GM23248 (cell line): ENCODE measurements at places on chromosomes 11 and 22. TPM values are rescaled to one million over a fixed set of nuclear protein-coding genes. Genes with fewer than 3 reads are reported as not detected.

The GPR137 gene
- total RNA-seq = 20.9 and 37.6 TPM in 2 replicates

The HPX gene
- total RNA-seq = 0.22 and 1.1 TPM in 2 replicates

The CBL gene
- 7.8 and 8.6 TPM in 2 replicates for total RNA-seq

The SLC22A8 gene
- total RNA-seq = not detected in 2 replicates

The TSGA10IP gene
- 0.13 TPM in 1 of 2 replicates, not detected in the other for total RNA-seq

The HORMAD2 gene
- total RNA-seq = not detected in 2 replicates

The MOGAT2 gene
- not detected in 2 replicates for total RNA-seq

The SCGB1A1 gene
- total RNA-seq = not detected in 2 replicates

The LMO2 gene
- total RNA-seq = 0.25 TPM in 1 of 2 replicates, not detected in the other

- H3K4me1 ChIP-seq = peaks cover 9% of the 10 kb centered on the region; the same call in 1 of the 2 replicates
- H3K27me3 ChIP-seq = peaks cover 47% of the 10 kb centered on the region
- H3K27ac ChIP-seq = no peak overlapping the region
- peak; percentile 61 for DNase-seq
- H3K36me3 ChIP-seq = no peaks in the 10 kb centered on the region
Measured at GRCh38 chr11:64742087-64742888, 1.7 kb downstream of the RASGRP2 start.

GRCh38 chr11:113173126-113173525 is 141.3 kb upstream of the TTC12 start:
- H3K36me3 ChIP-seq = no peaks in the 10 kb centered on the region
- H3K4me1 ChIP-seq = no peaks in the 10 kb centered on the region
- H3K27me3 ChIP-seq = no peaks in the 10 kb centered on the region; the same call in 1 of the 2 replicates
- H3K4me3 ChIP-seq = no peak overlapping the region

DNA sequence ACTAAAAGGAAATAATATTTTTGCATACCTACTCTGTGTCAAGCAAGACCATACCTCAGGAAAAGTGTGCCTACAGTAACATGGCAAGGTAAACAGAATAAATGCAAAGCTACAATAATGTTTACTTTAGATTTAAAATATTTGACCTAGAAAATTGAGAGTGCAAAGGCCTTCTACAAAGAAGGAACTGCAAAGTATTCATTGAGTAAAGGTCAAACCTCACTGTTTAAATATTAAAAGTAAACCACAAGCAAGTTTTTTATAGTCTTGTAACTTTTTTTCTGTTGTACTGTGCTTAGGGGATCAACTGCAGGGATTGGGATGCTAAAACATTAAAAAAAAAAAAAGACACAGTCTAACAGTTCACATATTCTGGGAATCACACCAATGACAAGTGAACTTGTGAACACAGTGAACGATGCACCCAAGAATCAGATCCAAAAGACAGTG is 48.8 kb downstream of the CWF19L2 start:
- no peak overlapping the region for H3K27ac ChIP-seq
- H3K4me3 ChIP-seq = no peak overlapping the region
- no peaks in the 10 kb centered on the region for H3K4me1 ChIP-seq
- H3K27me3 ChIP-seq = no peaks in the 10 kb centered on the region

DNA sequence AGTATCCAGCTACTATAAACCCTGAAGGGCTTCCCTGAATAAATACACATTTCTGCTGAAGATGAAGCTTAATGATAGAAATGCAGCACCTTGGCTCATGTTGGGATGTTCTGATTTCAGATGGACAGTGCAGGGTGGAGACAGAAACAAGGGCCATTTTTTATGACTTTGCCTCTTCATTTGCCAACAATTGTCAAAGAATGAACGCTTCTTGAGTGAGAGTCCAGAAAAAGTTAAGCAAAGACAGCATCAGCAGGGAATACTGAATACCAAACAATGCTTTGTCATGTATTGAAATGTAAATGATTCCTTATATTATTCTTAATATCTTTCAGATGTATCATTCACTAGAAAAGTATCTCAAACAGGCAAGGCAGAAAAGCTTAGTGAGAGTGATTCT is 84.9 kb downstream of the TRPC6 start:
- H3K27me3 ChIP-seq = peaks cover 5% of the 10 kb centered on the region; the same call in 1 of the 2 replicates
- peak; percentile 1 for DNase-seq
- H3K27ac ChIP-seq = no peak overlapping the region

GRCh38 chr22:30871391-30872284 is 96.9 kb downstream of the MORC2 start:
- no peak overlapping the region for H3K27ac ChIP-seq
- DNase-seq = no peak
- peaks cover 5% of the 10 kb centered on the region; the same call in 1 of the 2 replicates for H3K4me1 ChIP-seq
- no peaks in the 10 kb centered on the region for H3K27me3 ChIP-seq
- H3K4me3 ChIP-seq = no peak overlapping the region
- H3K36me3 ChIP-seq = no peaks in the 10 kb centered on the region

DNA sequence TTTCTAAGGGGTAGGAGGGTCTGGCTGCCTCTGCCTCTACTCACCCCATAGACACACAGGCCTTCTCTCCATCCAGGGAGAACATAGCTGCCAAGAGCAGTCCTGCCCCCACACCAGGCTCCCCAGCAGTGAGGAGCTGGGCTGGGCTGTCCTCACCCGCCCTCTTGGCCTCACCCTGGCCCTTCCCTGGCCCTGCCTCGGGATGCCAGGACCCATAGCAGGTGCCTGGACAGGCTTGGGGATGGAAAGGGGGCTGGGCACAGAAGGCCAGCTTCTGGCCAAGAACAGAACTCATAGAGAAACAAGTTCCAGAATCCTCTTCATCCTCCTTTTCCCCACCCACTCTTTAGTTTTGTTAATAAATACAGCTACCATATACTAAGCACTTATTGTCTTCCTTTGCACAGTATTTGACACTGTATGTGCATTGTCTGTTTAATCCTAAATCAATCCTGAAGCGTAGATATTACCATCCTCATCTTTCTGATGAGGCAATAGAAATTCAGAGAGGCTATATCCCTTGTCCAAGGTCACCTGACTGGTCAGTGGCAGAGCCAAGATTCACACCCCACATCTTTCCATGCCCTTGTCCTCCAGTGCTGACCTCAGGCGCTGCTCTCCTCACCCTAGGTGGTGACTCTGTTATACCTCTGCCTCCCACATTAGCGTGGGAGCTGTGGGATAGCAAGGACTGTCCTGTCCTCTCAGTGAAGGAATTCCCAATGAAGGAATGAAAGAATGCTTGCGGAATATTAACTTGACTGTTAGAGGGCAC is 22.0 kb upstream of the MYOD1 start:
- DNase-seq = no peak
- no peak overlapping the region for H3K27ac ChIP-seq
- no peak overlapping the region for H3K4me3 ChIP-seq
- H3K27me3 ChIP-seq = peaks cover 41% of the 10 kb centered on the region
- H3K4me1 ChIP-seq = no peaks in the 10 kb centered on the region
- no peaks in the 10 kb centered on the region for H3K36me3 ChIP-seq

GRCh38 chr11:95256321-95256779 is 25.3 kb upstream of the SESN3 start:
- no peaks in the 10 kb centered on the region for H3K36me3 ChIP-seq
- peaks cover 8% of the 10 kb centered on the region; the same call in 1 of the 2 replicates for H3K4me1 ChIP-seq
- no peak overlapping the region for H3K4me3 ChIP-seq
- no peak for DNase-seq
- H3K27ac ChIP-seq = no peak overlapping the region
- H3K27me3 ChIP-seq = no peaks in the 10 kb centered on the region

DNA sequence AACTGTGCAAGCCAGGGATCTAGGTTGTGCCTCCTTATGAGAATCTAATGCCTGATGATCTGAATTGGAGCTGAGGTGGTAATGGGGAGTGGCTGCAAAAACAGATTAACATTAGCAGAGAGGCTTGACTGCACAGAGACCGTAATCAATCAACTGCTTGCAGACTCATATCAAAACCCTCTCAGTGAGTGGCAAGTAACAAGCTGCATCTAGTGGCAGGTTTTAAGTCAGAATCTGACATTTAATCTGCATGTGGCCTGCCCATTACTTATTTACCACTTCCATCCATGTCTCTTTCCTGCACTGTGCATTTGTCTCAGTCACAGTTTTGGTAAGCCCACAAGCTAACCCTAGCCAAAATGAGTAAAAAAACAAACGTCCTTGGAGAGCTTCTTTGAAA is 11.2 kb downstream of the C11orf58 start:
- DNase-seq = no peak
- H3K4me1 ChIP-seq = no peaks in the 10 kb centered on the region
- H3K36me3 ChIP-seq = peaks cover 93% of the 10 kb centered on the region
- H3K4me3 ChIP-seq = no peak overlapping the region

DNA sequence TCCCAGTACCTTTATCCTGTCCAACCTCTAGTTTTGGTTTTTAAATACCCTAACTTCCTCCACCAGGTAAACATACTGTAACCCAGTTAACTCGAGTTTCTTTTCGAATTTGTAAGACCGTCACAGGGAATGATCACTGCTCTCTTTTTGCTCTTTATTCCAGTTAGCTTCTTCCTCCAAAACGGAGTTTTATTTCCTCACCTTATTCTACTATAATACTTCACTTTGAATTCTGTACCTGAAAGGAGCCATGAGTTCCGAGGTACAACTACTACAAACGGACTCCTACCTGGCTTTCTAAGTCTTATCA is 1.4 kb downstream of the NUP98 start:
- DNase-seq = no peak
- peaks cover 16% of the 10 kb centered on the region for H3K4me1 ChIP-seq
- H3K27ac ChIP-seq = peak overlapping the region; percentile 87
- H3K36me3 ChIP-seq = peaks cover 15% of the 10 kb centered on the region

- DNase-seq = no peak
- no peaks in the 10 kb centered on the region for H3K27me3 ChIP-seq
- no peaks in the 10 kb centered on the region for H3K4me1 ChIP-seq
- H3K4me3 ChIP-seq = no peak overlapping the region
- H3K36me3 ChIP-seq = no peaks in the 10 kb centered on the region
Measured at GRCh38 chr11:80733790-80734189, 1293.0 kb upstream of the TENM4 start.

DNA sequence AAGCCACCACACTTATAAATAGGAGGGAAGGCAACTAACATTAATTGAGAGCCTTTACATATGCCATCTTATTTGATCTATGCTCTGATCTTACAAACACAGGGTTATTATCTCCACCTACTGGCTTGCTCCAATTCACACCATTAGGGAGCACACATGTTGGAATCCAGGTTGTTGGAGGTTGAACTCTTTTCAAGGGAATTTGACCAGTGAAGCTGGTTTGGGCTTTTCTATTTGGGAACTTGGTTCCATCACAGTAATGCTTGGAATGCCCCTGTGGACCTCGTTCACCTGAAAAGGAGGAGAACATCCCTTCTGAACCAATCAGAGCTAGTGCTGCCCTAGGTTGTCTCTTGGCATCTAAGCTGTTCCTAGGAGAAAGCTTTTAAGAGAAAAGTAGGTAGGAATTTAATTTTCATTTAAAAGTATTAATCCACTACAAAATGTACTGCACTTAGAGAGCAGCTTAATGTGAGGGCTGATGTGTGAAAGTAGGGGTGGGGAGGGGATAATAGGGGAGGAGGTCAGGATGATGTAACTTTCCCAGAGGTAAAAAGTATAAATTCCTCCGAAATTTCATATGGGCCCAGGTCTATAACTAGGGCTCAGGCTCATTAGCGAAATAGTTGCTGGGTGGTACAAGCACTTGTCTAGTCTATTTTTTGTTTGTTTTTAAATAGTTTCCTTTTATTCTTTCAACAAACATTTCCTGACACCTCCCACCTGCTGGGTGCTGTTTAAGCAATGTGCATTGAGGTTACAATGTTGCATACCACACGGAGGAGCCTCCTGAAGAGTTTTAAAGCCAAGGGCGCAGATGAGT is 7.6 kb upstream of the MICAL2 start:
- no peak overlapping the region for H3K4me3 ChIP-seq
- no peaks in the 10 kb centered on the region for H3K27me3 ChIP-seq
- no peaks in the 10 kb centered on the region; the same call in 1 of the 2 replicates for H3K4me1 ChIP-seq
- H3K36me3 ChIP-seq = no peaks in the 10 kb centered on the region
- no peak for DNase-seq

DNA sequence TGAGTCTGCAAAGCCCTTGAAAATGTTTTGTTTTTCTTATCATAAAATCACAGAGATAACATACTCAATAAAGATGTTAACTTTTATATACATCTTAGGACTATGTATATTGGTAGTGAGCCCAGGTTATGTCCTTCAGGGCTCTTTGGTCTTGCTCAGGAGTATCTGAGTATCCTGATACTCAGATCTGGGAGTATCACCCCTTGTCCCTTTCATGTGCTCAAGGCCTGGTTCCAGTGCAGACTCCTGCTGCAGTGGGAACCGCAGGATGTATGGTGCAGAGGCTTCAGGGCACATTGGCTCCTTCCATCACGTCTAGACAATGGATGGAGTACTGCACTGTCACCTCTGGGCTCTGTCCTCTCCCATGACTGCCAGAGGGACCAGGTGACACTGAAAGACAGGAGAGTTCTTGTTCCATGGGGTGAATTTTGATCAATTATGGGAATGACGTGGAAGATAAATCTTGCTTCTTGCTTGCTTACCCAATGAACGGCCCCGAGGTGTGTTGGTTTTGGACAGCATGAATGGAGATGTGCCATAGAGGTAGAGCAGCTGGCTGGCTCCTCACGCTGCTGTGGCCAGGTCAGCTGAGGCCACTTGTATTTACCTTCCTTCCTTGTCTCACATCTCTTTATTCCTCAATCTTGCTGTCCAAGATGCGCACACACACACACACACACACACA is 215.5 kb downstream of the ARHGAP42 start:
- H3K4me3 ChIP-seq = no peak overlapping the region
- H3K27ac ChIP-seq = no peak overlapping the region
- DNase-seq = no peak
- H3K27me3 ChIP-seq = no peaks in the 10 kb centered on the region
- H3K4me1 ChIP-seq = no peaks in the 10 kb centered on the region
